ENCODE measurements at places on chromosomes 12 and 14.

DNA sequence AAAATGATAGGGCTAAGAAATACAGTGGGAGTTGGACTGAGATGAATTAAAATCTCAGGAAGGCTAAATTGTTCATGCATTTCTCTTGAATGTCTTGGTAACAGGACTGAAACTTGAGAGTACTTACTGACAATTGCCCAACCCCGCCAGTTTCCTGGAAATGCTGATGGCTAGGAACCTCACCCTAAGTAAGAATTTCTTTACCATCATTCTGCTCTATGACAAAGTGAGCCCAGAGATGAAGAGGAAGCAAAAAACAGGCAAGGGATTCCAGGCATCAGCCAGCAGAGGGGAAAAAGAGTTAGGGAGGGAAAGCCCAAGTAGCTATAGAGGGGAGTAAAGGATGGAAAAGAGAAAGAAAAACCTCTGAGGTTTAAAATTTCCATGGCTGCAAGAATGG lies 397.7 kb downstream of the MDGA2 start:
- no peak for DNase-seq

DNA sequence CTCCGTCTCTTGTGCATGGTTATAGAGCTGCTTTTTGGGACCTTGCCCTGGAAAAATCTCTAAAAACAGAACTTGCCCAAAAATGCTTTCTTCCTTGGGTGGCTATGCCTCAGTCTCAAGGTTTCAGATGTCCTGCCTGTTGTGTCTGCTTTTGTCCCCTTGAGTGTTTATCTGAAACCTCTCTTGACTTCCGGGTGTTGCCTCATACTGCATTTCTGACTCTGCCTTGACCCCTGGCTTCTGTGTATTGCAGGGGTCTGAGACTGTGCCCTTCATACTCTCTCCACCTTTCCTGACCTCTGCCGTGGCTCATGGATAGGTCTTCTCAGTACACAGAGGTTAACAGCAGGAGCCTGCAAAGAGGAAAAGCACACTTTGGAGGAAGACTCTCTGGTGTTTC lies 124.8 kb upstream of the NTF3 start:
- DNase-seq = no peak

DNA sequence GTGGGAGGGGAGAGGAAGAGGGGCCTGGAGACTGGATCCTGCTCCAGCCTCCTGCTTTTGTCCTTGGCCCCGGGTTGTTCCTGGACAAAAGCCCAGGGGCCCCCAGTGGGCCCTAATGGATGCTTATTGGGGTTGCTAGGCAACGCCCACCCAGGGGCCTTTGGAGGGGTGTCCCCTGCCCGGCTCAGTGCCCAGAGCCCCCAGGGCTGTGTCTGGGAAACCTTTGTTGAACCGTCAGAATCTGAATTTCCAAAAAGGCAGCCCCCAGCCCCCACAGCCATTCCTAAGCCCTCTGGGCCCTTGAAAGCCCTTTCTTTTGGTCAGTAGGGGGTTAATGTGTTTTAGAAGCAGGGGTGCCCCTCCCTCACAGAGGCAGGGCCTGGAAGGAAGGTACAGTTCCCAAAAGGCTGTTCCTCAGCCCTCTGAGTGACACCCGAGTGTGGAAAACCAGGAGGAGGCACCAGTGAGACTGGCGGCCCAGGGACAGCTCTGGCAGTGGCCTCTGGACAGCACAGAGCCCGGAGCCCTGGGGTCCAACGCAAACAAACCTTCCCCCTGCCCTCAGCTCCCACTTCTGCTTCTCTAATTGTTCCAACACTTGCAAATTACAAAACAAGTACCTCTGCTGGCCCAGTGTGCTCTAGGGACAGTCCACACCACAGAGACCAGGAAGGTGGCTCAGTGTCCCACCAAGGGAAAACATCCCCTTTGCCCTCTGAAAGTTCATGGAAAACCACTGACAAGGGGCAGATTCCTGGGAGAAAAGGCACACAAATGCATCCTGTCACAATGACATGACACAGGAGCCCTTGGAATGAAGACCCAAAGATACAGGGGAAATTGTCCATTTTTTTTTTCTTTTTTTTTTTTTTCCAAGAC lies 19.4 kb downstream of the HHIPL1 start:
- no peak for DNase-seq

GRCh38 chr14:66507181-66507721 lies 696 bp upstream of the GPHN start:
- no peak for DNase-seq

DNA sequence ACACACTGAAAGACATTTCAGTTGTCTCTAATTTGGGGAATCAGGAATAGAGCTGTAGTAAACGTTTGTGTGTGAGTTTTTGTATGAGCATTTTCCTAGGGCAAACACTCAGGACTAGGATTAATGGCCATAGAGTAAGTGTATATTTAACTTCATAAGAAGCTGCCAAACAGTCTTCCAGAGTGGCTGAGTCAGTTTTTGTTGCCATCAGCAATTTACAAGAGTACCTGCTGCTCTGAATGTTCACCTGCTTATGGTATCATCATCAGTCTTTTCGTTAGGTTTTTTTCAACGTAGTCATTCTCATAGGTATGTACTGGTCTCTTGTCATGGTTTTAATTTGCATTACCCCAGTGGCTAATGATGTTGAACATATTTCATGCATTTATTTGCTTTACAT lies 30.6 kb upstream of the TRHDE start:
- DNase-seq = no peak

DNA sequence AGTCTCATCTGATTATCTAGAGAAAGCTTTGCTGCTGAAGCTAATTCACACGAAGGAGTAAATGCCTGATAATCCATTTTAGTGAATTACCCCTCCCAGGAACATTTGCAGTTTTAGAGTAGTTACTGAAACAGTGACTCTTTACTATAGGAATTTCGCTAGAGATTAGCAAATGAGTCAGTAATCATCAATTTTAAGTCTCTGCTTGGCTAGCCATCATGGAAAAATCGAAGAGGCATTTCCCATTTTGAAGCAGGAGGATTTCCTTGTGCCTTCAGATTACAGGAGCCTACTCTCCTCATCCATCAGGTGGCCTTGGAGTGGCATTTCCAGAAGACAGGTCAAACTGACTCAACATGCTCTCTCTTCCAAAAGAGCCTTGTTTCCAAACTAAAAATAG lies 154.5 kb downstream of the EGLN3 start:
- no peak for DNase-seq

- DNase-seq = no peak
These were observed 10.7 kb upstream of the LHX5 start for GRCh38 chr12:113482334-113482733.

- no peak for DNase-seq
These were observed 4.1 kb downstream of the GLRX5 start for GRCh38 chr14:95538801-95539509.

GRCh38 chr12:49198431-49199155 lies 9.7 kb upstream of the TUBA1A start:
- no peak for DNase-seq

GRCh38 chr14:50658203-50658602 lies 9.9 kb downstream of the SAV1 start:
- no peak for DNase-seq

DNA sequence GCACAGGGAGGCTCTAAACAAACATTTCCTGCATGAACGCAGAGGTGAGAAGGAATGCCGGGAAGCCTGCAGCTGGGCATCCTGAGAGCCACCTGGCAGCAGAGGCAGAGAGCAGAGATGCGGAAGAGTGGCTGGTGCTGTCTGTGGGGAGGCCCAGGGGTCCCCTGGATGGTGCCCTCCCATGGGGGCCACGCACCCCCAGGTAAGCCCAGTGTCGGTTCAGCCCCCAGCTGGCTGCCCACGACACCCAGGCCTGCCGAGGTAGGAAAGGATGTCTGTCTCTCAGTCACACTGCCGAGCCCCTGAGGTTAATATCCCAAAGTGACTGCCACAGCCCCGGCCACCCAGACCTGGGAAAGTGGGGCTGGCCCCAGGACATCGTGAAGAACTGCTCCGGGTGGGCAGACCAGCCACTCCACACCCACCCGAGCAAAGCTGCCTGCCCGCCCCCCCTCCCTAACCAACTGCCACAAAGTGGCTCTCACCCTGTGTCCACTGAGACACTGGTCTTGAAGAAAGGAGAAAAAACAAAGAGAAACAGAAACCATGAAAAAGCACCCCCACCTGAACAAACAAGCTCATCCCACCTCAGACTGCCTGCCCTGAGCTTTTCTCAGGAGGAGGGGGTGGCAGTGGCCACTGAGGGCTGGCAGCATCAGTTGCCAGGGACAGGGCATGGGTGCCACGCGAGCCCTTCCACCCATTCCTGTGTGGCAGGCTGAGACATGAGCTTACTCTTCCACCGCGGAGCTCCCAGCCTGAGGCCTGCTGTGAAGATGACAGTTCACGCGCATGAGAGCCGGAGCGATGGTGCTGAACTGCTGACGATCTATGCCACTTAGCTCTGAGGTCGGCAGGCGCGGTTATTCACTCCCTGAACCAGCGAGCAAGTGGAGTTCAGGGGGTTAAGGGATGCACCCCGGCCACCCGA lies 40.8 kb downstream of the CCDC88C start:
- no peak for DNase-seq

GRCh38 chr14:88340357-88340756 lies 17.3 kb upstream of the KCNK10 start:
- DNase-seq = no peak

GRCh38 chr14:60661721-60662120 lies 12.4 kb upstream of the SIX1 start:
- DNase-seq = no peak

DNA sequence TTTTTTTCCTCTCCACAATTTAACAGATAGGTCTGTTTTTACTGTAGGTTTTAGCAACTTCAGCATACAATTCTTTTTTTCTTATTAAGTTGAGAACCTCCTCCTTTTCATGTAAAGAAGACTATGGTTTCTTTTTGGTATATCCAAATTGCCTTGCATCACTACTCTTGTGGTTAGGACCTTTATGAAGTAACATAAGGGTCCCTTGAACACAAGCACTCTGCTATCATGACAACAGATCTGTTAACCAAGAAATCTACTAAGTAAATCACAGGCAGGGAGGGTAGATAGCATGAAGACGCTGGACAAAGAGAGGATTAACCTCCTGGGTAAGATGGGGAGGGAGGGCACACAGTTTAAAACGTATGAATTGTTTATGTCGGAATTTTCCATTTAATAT lies 380.6 kb downstream of the CCDC91 start:
- no peak for DNase-seq

GRCh38 chr12:56326533-56326932 lies 7.3 kb downstream of the PAN2 start:
- DNase-seq = no peak

DNA sequence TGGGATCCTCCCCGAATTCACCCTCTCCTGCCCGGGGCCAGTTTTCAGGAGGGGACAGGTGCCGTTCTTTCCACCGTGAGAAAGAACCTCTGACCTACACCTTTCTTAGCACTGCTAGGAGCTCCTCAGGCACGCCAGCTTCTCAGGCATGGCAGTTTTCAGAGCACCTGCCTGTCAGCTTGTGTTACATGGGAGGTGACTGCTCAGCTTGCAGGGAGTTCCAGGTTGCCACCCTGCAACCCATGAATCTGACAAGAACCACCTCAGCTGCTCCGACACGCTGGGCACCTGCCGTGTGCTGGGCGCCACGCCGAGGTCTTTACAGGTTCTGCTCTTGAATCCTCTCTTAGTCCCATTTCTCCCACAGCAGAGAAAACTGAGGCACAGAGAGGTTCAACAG lies 12.9 kb downstream of the BRI3BP start:
- DNase-seq = no peak

DNA sequence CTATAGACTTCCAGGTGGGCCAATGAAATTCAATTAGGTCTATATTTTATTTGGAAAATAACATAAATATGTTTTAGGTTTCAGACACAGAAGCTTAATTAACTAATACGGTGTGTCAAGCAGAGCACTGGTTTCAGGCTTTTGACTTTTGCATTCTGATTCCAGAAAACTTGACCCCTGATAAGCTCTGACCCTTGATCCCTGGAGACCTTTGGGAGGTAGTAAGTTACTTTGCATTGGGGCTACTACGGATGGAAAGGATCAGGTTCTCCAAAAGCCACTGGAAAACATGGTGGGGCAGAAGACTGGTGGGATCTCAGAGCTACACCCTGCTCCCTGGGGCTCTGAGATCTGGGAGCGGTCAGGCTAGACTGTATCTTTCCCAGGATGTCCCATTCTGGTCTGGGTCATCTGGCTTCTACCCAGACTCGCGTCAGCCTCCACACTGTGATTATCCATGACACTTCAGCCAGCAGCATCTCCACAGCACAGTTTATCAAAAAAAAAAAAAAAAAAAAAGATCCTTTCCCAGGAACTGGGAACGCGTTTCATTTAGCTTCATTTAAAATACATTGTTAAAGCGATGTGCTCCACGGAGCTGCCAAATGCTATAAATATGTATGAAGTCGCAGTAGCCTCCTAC lies 17.8 kb upstream of the EMP1 start:
- DNase-seq = no peak

- no peak for DNase-seq
These were observed 155.7 kb downstream of the PELI2 start for GRCh38 chr14:56273951-56274350.

- DNase-seq = no peak
These were observed 28.0 kb downstream of the TXNRD1 start for GRCh38 chr12:104243551-104243950.

DNA sequence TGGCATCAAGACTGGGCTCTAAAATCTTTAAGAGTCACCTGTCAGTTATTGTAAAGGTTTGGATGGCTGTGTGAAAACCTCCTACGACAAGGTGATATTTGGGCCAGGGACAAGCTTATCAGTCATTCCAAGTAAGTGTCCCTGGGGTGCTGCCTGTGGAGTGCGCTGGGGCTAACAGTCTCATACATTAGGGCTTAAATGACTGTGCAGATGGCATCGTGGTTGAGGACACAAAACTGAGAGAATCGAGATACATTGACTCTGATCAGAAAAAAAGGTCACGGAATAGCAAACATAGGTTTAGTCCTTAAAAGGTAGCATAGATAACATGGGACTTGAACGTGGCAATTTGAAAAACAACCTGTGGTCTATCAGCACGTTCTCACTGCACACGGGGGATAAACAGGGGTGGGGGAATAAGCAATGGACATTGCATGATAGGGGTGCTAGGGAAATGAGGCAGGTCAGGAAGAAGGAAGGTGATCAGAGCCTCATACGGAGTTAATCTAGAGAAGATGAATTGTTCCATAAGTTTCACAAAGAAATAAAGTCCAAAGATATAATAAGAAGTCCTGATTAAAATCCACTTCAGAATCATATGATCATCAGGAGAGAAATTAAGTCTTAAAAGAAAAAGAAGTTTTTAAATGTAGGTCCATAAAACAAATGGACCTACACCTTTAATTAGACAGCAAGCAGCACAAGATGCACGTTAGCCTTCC lies 100.3 kb downstream of the DAD1 start:
- DNase-seq = no peak

DNA sequence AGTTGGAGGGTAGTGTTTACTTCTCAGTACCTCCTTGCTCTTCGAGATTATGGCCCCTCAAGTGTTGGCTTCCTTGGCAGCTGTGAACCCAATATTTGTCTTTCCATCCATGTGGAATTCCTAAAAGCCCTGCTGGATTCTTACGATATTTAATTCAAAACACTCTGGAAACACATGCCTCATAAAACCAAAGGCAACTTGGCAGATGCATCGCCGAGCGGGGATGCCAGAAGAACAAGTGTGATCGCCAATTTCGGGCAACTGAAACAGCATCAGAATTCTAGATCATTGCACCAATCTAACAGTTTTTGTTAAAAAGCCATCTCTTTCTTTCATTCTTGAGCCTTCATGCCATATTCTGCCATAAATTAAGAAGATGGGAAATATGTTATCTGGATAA lies 934.4 kb downstream of the AACS start:
- DNase-seq = no peak

- no peak for DNase-seq
These were observed 242.6 kb downstream of the CPNE8 start for GRCh38 chr12:38662829-38663228.

- no peak for DNase-seq
These were observed 74.5 kb downstream of the HECTD1 start for GRCh38 chr14:31133133-31133532.

GRCh38 chr12:87981495-87981894 lies 47.7 kb downstream of the C12orf50 start:
- DNase-seq = no peak

Data from KG1 (cell line).